ENCODE measurements at places on chromosomes 2 and 18. TPM values are rescaled to one million over a fixed set of nuclear protein-coding genes. Genes with fewer than 3 reads are reported as not detected.

DNA sequence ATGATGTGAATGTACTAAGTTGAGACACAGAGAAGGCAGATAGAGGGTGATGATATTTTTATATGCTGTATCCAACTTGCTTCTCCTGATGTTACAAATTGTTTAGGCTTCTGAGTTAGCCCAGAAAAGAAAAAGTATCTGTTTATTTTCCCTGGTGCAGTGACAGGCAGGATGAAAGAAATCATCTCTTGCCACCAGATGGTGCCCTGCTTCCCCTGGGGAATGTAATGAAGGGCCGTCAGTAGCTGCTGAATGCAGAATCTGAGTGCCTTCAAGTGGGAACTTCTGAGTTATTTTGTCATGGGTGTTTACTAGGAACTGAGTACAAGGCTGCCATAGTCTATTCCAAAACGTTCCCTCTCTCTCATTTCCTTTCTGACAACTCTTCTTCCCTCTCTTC is 525.6 kb downstream of the MBD2 start:
- DNase-seq, result peak; percentile 12

MC4R gene
- total RNA-seq, result 0.03 TPM

CFAP221 gene
- 0.37 TPM for total RNA-seq

TAF4B gene
- total RNA-seq, result 19.1 TPM

EMILIN2 gene
- total RNA-seq, result 20.6 TPM

GALM gene
- 21.8 TPM for total RNA-seq

DNA sequence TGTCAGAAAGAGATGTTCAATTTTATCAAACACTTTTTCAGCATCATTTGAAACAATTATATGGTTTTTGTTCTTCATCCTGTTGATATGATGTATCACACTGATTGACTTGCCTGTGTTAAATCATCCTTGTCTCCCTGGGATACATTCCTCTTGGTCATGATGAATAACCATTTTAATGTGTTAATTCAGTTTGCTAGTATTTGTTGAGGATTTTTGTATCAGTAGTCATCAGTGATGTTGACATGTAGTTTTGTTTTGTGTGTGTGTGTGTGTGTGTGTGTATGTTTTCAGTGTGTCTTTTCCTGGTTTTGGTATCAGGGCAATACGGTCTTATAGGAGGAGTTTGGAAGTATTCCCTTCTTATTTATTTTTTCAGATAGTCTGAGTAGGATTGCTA is 325.4 kb downstream of the ZNF804A start:
- DNase-seq, result no peak

DNA sequence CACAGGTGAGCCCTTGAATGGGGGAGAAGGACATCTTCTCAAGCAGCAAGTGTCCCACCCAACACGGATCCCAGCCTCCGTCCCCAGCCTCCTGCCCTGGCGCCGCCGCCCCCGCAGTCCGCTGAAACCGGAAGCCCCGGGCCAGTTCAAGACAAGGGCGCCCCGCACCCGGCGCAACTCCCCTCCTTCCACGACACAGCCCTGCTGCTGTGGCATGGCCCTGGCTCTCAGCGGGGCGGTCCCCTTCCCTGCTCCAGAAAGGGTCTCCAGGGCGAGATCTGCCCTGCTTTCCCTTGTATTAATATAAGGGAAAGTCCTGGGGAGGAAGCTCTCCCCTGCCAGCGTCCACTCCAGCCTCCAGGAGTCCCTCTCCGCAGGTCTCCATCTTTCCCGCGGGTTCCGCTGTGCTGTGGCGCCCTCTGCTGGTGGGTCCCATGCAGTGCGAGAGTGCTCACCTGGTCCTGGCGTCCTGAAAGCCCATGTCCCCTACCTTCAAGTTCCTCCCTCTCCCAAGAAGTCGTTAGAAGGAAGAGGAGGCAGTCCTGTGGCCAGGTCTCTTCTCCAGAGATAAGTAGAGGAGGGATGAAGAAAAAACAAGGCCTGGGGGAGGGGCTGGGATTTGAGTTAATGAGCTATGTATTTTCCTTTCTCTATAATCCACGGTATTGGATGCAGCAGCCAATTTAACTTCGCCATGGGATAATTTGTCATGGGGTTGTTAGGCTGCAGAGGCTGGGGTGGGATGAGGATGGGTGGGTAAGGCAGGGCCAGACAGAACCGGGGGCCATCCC is 176.0 kb downstream of the SMAD2 start:
- peak; percentile 91 for DNase-seq

- DNase-seq, result no peak
These were observed 69.3 kb upstream of the ATL2 start for GRCh38 chr2:38446418-38446817.

TMEM198 gene
- total RNA-seq, result 4.2 TPM

C1QL2 gene
- 0.28 TPM for total RNA-seq

GRCh38 chr18:50644807-50645206 is 84.9 kb downstream of the MAPK4 start:
- peak; percentile 66 for DNase-seq

GRCh38 chr2:30823452-30823851 is 16.2 kb upstream of the CAPN13 start:
- no peak for DNase-seq

DNA sequence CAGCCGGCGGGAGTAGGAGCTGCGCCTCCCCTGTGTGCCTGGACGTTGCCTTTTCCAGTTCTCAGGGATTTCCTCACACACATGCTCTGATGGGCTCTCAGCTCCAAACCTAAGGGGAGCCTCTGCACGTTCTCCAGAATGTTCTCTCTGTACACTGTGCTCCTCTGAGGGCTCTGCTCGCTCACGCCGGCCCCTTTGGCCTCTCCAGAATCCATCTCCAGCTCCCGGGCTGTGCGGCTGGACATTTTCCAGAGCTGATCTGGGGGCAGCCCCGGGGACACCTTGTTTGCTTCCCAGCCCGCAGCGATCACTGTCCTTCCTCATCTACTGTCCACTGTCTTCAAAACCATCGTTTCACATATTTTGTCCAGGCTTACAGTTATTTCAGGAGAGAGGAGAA is 245.4 kb upstream of the HDAC4 start:
- DNase-seq, result no peak

IWS1 gene
- 66.4 TPM for total RNA-seq

DNA sequence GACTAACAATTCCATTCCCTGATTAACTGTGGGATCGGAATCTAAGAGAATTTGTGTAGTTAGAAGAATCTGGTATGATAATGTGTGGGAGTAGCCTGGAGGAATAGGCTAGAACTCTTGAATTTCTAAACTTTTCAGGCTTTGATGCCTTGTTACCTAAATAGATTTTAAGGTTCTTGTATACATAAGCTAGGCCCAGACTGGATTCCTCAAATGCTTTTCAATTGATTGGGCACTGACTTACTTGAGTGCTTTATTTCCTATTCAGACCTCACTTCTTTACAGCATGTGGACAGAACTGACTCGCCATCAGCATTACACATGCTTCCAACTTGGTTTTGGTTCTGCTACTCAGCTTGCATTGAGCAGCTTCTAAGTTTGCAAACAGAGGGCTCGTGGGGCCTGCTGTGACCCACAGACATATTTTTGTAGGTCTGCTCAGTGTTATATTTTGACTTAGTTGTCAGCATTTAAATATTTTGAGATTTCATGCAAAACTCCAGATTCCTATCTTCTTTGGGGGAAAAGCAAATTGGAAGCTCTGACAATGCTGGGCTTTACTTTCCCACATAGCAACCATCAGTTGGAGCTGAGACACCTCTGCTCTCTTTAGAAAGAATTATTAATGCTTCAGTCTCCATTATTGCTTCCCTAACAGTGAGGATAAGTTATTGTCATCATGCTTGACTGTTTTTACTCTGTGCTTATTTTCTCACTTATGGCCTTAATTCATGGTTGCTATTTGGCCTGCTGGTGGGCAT is 5.7 kb downstream of the PARD3B start:
- DNase-seq, result no peak

TSPYL6 gene
- total RNA-seq, result not detected

PKDCC gene
- total RNA-seq, result 90.2 TPM

LIPG gene
- 5.5 TPM for total RNA-seq

GRCh38 chr18:75257605-75258004 is 47.0 kb downstream of the TSHZ1 start:
- no peak for DNase-seq

- no peak for DNase-seq
These were observed 8.5 kb upstream of the LYPD1 start for GRCh38 chr2:132678483-132678882.

DCC gene
- total RNA-seq, result 1.3 TPM

ADCY3 gene
- total RNA-seq, result 15.9 TPM

D2HGDH gene
- 23.5 TPM for total RNA-seq

DNA sequence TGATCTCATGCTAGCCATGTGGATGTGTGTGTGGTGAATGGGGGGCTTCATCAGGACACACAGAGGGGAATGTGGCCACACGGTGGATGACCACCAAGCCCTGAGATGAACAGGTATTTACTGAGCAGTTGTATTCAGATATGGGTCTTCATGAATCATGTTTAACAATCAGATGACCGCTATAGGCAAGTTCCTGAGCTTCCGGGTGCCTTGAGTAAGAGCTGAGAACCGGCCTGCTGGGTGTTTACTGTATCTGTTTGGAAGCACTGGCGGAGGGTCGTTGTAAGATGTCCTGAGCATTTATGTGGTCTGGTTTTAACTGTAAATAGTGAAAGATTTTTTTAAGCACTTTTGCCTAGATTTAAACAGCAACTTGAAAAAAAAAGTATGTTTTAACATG is 43.9 kb downstream of the BOLA3 start:
- no peak for DNase-seq

DNA sequence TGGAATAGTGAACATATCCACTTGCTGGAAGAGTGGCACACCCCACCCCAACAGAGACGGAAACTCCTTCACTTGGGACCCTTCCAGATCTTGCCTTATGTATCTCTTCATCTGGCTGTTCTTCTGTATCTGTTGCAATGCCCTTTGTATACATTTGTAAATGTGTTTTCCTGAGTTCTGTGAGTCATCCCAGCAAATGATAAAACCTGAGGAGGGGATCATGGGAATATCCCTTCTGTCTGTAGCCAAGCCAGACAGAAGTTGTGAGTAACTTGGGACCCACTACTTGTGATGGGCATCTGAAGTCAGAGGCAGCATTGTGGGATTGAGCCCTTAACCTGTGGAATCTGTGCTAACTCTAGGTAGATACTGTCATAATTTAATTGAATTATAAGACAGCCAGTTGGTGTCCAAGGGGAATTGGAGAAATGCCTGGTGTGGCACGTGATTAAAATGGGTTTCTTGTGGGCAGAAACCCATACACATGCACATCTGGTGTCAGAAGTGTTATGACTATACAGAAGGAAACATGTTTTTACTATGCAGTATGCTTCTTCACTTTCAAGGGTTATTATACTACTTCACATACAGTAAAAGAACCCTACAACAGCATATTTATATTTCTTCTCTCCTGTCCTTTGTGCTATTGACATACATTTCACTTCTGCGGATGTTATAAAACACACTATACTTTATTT is 32.3 kb upstream of the TMEM247 start:
- no peak for DNase-seq

SERPINB13 gene
- not detected for total RNA-seq

- peak; percentile 48 for DNase-seq
These were observed 25.8 kb upstream of the TMEM182 start for GRCh38 chr2:102736110-102736409.

PPP4R1 gene
- 76.7 TPM for total RNA-seq

GRCh38 chr2:23204685-23205242 is 180.2 kb upstream of the KLHL29 start:
- DNase-seq, result no peak
